ENCODE measurements at places on chromosomes 1 and 21. TPM values are rescaled to one million over a fixed set of nuclear protein-coding genes. Genes with fewer than 3 reads are reported as not detected.

RXRG gene
- not detected for total RNA-seq

CLDN14 gene
- total RNA-seq, result not detected

NTMT2 gene
- total RNA-seq, result not detected

VANGL2 gene
- total RNA-seq, result 3.1 TPM

KRTAP12-1 gene
- not detected for total RNA-seq

CSMD2 gene
- 0.11 TPM for total RNA-seq

MRPL37 gene
- total RNA-seq, result 157 TPM

SYNJ1 gene
- total RNA-seq, result 3.0 TPM

DPT gene
- total RNA-seq, result not detected

SYCP1 gene
- total RNA-seq, result not detected

CFAP107 gene
- total RNA-seq, result not detected

ANGPTL3 gene
- total RNA-seq, result not detected

FAM151A gene
- total RNA-seq, result not detected

CLCN6 gene
- 7.9 TPM for total RNA-seq

ANGPTL1 gene
- not detected for total RNA-seq

C4BPB gene
- not detected for total RNA-seq

NIBAN1 gene
- total RNA-seq, result 29.3 TPM
